ENCODE measurements at places on chromosomes 5 and 9.

GRCh38 chr5:115458416-115458815, 86.2 kb downstream of the FEM1C start:
- DNase-seq: no peak

GRCh38 chr5:95261437-95262175, 23.3 kb downstream of the MCTP1 start:
- peak; percentile 8 for DNase-seq

DNA sequence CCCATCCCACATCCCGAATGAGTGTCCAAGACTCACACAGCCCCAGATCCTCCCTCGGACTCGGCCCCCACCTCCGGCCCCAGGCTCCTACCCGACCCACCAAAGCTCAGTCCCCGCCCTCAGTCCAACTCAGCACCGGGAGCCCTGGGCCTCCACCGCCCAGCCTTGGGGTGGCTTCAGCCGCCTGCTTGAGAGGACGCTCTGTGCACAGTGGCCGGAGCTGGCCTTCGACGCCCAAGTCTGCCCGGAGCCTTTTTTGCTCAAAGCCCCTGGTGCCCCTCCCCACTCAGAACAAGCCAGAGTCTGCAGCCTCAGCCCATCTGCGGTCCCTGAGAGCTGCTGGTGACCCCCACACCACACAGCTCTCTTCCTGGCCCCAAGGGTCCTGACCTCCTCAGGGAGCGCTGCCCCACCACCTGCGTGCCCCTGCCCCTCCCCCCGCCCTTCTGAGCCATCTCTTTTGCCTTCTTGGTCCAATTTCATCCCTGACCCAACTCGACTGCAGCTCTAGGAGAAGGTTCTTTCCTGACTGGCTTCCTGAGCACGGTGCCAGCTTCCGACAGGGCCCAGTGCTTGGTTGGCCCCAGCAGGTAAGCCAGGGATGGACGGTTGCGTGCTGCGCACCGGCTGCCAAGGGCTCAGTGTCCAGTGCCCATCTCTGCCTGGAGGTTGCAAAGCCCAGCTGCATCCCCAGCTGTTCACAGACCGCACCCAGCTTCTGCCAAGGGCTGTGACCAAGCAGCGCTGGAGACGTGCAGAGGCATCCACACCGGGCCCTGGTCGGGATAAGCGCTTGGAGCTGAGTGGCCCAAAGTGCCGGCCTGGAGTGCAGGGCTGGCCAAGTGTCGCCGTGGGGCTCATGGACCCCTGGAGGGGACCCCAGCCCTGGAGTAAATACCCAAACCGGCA, 27.7 kb upstream of the NSMF start:
- DNase-seq: no peak

GRCh38 chr5:34008802-34009201, 952 bp upstream of the AMACR start:
- DNase-seq: no peak

DNA sequence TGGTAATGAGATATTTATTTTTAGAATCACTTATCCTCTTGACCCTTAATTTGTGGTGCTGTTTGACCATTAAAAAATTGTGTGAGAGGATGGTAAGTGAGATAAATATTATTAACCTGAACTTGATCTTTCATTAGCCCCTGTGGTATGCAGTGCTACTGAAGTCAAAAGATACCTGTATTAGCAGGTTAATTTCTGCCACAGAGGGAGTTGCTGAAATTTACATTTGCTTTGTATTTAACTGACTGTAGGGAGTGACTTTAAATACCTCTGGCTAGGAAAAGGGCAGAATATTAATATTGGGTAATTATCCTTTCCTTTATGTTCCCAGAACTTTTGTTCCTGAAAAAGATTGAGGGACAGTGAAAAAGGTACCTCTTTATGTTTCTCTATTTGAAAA, 133.6 kb downstream of the CHSY3 start:
- DNase-seq: no peak

DNA sequence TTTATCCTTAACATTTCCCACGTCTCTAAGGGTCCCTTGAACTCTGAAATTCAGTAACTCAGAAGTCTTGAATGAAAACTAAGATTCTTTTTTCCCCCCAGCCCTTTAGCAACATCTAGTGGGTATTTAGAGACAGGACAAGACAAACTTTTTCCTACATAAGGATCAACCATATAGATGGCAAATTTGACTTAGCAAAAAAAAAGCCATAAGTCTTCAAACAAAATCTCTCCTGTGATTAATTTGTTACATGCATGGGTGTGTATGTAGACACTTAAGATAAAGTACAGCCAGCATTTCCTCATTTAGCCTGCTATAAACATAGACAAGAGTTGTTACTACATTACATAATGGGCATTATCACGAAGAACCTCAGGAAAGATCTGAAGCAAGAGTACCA, 29.1 kb upstream of the ANKRD31 start:
- peak; percentile 52 for DNase-seq

GRCh38 chr9:133716564-133717112, 21.5 kb downstream of the SARDH start:
- DNase-seq: no peak

- no peak for DNase-seq
Observed at GRCh38 chr9:101486693-101487442, 46.8 kb upstream of the RNF20 start.

- DNase-seq: no peak
Observed at GRCh38 chr5:119131530-119132304, 60.8 kb downstream of the DMXL1 start.

DNA sequence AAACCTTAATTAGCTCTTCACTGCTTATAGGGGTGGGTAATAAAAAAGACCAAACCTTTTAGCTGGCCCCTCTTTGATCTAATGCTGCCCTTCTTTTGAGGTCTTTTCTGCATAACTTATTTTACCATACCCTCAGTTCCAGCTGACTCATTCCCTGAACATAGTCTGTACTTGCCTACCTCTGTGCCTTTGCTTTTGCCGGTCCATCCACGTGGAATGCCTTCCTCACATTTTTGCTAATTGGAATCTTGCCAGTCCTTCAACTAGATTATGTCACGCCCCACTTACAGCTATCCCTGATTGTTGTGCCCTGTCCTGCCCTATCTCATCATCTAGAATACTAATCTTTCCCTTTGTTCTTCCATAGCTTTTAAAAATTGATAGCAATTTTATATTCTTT, 44.2 kb downstream of the FAF2 start:
- DNase-seq: no peak

- no peak for DNase-seq
Observed at GRCh38 chr9:119052339-119053030, 316.8 kb downstream of the BRINP1 start.

DNA sequence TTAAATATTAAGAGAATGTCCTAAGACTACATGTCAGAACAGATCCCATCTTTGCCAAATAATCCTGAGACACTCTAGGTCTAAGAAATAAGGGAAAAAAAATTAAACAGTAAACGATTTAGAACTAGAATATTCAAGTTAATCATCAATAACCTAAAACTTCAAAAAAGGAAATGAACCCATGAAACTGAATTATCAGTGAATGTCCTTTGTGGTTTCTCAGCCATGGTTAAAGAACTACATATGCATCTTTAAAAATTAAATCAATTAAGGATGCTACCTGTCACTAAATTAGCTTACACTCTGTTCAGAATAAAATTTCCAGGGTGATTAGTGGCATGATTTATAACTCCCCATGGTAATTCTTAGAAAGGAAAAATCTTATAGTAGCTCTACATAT, 850.0 kb upstream of the C9orf72 start:
- no peak for DNase-seq

DNA sequence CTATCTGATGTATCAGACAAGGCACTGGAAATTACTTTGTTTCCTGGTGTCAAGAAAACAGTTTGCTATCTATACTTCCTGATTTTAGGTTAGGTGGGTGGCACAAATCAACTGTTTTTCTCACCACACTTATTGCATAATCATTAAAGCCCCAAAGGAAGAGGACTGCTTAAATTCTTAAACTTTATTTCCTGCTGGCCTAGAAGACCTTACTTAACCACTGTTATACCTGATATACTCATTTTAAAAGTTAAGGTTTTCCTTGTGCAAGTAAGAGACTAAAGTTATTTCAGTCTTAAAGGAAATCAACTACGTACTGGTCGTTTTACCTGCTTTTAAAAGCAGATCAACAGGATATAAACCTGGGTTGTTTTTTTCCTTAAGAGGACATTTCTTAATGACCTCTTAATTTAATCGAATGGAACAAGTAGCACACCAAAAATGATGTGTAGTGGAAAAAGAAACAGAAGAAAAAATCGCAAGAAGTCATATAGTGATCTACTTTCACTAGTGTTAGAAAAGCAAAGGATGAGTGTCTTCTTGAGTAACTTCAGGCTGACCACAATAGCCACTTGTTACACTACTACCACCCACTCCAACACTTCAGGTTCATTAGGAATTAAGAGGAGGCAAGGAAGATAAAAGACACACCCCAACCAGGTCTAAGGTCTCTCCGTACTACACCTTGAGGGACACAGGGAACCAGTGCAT, 974 bp downstream of the CLINT1 start:
- peak; percentile 34 for DNase-seq

DNA sequence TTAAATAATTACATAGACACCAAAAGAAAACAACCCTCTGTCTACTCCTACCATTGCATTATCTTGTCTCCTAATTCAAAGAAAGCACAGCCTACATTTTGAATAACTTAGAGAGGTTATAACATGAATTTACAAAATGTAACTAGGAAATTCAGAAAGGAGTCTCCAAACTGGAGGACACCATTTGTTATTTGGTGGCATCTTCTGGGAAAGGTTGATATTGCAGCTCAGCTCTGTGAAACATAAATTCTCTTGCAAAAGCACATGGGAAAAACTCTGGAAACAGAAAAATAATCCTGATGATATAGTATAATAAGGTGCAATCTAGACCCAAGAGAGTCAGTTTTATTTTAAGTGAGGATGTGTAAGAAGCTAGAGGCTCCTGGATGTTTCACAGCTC, 215.3 kb downstream of the MLLT3 start:
- DNase-seq: no peak

DNA sequence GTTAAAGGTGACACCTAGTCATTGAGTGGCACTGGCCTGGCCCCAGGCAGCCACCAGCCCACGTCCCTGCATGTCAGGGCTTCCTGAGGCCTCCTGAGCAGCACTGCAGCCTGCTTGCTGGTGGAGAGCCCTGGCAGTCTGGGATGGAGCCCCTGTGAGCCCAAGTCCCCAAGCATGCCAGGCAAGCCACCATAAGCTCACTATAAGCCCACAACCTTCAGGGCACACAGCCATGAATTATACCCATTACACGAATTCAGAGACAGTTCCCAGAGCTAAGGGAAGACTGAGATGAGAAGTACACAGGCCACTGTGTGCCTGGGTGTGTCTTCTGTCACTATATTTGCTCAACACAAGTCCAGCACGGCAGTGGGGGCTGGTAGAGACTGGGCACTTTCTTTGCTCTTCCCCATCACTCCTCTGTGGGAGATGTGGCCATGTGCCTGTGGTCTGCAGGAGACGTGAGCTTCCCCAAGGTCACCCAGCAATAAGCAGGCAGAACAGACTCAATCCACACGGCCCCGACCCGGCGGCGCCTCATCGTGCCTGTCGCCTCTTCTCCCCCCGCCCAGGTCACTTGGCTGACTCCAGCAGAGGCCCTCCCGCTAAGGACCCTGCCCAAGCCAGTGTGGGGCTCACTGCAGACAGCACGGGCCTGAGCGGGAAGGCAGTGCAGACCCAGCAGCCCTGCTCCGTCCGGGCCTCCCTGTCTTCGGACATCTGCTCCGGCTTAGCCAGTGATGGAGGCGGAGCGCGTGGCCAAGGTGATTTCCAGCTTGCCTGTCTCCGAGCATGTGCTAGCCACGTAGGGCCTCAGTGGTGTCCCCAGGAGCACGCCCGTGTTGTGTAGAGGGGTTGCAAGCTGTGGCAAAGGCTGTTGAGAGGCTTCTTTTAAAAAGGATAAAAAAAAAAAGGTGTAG, 114.8 kb downstream of the WNK2 start:
- DNase-seq: no peak

DNA sequence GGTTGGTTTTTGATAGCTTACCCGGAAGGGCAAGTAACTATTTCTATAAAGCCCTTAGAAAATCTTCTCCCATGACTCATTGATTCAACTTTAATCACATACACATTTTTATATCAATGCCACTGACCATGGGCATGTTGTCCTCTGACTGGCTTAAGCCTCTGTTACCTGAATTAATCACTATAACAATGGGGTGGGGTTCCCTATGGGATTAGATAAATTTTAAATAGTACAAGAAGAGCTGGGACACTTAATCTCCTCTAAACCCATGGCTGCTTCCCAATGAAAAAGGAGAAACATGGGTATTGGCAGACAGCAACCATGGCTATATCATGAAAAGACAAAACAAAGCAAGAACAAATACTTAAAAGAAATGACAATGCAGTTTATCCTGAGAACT, 636.2 kb downstream of the BRINP1 start:
- DNase-seq: no peak

- DNase-seq: no peak
Observed at GRCh38 chr5:8376478-8376877, 507.5 kb downstream of the MTRR start.

DNA sequence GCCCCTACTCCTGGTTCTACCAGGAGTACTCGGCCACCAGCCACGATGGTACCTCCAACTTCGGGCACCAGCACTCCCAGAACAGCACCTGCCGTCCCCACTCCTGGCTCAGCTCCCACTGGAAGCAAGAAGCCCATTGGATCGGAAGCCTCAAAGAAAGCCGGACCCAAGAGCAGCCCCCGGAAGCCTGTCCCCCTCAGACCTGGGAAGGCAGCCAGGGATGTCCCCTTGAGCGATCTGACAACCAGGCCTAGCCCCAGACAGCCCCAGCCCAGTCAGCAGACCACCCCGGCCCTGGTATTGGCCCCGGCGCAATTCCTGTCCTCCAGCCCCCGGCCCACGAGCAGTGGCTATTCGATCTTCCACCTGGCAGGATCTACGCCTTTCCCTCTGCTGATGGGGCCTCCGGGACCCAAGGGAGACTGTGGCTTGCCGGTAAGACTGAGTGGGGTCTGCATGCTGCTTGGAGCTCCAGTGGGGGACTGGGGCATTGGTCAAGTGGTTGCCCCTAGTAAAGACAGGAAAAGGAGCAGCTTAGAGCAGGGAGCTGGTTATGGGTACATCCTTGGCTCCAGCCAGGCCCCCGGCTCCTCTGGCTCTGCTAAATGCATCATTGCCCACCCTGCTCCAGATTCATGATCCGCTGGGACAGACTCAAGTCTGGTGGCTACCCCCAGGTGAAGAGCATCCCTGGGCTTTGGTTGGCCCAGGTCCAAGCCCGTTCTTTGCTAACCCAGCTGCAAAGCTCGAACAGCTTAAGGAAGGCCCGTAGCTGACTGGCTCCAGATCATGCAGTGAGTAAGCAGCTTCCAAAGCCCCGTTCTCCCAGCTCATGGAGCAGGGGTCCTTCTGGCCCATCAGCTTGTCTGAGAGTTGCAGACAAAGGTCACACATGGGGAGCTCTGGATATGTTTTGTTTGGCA, 14.0 kb downstream of the COL27A1 start:
- no peak for DNase-seq

Data from CD4-positive, alpha-beta T cell treated with Interleukin-1 beta for 1 hour (primary cell).